Head of caudate nucleus (tissue), 42 donors: ENCODE measurements at places on chromosomes 12 and 14.
A peak's percentile ranks its signal among the peaks of the same experiment; 100 is the strongest.

DNA sequence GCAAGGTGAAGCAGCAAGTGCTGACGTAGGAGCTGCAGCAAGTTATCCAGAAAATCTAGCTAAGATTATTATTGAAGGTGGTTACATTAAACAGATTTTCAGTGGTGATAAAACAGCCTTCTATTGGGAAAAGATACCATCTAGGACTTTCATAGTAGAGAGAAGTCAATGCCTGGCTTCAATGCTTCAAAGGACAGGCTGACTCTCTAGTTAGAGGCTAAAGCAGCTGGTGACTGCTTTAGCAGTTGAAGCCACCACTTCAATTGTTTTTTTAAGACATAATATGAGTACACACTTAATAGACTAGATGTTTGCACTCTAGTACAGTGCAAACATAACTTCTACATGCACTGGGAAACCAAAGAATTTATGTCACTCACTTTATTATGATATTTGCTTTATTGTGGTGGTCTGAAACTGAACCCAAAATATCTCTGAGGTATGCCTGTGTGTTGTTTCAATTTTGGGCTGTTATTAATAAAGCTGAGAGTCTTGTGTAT, 1026.9 kb upstream of the FOXG1 start:
- DNase-seq, result no peak

DNA sequence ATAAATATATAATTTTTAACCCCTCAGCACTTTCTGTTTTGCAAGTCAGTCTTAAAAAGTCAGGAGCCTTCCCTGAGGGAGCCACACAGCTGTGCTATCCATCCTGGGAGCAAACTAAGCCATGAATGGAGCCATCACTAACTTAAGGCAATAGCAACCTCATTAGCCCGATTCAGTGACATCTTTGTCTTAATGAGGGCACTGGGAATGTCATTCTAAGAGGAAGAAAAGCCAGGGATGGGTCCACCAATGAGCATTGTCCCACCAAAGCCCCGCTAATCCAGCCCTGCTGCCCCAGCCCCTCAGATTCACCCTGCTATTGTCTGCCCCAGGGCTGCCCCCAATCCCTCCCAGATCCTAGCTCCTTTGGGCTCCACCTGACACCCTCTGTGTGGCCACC, 19.5 kb downstream of the GSC start:
- DNase-seq, result no peak

DNA sequence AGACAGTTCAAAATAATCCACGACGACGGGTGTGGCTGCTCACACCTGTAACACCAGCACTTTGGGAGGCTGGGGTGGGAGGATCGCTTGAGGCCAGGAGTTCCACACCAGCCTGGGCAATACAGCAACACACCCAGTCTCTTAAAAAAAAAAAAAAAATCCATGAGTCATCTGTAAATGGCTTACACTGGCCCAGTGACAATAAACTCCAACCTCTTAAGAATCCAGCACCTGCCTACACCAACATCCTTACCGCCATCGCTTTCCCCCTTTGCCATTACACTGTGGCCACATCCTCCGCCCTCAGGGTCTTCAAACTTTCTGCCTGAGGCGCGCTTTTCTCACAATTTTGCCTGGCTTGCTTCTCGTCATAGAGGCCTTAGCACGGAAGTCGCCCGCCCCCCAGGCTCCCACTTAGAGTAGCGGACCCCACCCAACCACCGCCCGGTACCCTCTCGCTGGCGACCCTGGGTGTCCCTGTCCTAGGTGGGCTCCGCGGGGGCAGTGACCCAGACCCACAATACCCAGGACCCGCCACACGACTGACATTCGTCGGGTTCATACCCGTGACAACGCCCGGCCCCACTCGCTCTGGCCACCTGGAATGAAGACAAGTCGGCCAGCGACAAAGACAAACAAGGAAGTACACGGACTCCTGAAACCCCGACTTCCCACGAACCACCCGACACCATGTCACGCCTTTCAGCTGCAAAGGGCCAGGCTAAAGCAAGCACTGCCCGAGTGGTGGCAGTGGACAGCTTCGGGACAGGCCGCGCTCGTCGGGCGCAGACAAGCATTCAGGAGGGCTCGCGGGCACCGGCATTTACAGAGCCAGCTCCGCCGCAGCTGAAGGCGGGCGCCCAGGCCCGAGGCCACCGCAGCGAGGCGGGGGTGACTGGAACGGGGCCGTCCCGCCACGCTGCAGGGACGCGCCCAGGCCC, 636 bp downstream of the GOLGA3 start:
- DNase-seq, result no peak

- no peak for DNase-seq
Observed at GRCh38 chr14:91261115-91261514, 16.6 kb upstream of the GPR68 start.

DNA sequence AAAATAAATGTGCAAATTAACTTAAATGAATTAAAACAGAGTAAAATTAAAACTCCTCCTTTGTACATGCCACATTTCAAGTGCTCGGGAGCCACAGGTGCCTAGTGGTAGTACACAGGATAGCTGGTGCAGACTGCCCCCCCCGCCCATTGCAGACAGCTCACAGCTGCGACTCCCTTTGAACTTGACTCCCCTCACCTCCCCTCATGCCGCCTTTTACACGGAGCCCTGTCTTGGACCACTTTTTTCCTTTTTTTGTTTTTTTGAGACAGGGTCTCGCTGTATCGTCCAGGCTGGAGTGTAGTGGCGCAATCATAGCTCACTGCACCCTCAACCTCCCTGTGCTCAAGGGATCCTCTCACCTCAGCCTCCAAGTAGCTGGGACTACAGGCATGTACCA, 11.5 kb downstream of the SETD1B start:
- no peak for DNase-seq

- no peak for DNase-seq
Observed at GRCh38 chr12:122932207-122932606, 34.1 kb downstream of the ABCB9 start.

GRCh38 chr12:64389154-64389553, 1.4 kb downstream of the C12orf56 start:
- no peak for DNase-seq

GRCh38 chr12:32398181-32398580, 1.2 kb upstream of the FGD4 start:
- DNase-seq, result no peak

- DNase-seq, result no peak
Observed at GRCh38 chr14:104250175-104250574, 111.8 kb downstream of the KIF26A start.

GRCh38 chr12:96334502-96334901, 65.7 kb downstream of the CDK17 start:
- no peak for DNase-seq

- DNase-seq, result no peak
Observed at GRCh38 chr14:105968291-105968690, 441.9 kb downstream of the TMEM121 start.

DNA sequence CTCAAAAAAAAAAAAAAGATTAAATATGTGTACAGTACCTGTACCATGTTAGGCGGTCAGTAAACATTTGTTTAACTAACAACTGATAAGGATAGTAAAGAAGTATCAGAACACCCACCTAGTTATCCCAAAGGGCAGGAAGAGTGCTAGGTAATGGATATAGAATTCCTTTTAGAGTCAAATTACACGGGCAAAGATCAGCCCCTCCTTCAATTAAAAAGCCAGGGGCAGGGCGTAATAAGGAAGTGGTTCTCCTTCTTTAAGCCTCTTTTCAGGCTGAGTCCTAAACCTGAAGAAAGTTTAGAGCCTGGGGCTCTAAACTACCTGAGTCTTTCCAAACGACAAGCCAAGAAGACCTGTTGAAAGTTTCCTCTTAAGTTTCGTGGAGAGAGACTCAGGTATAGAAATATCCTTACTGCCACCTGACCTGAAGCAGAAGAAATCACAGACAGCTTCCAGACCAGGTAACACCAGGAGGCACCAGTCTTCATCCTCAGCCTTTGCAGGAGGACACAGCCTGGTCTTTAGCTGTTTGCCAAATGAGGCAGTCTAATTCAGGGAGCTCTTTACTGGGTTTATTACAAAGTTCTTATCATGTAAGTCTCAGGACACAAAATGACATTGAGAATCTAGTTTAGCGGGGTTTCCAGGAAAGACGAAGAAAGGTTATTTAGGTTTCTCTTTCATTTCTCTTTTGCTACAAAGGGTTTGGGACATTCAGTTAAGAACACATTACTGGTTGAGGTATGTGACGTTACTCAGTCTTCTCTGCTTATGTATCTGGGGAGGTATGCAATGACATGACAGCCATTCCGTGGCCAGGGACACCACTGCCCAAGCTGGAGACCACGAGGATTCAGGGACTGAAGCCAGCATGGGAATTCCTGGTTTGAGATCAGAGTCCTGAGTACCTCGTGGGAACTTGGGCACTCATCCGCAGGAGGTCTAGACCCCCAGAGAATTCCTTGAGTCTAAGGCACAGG, at the start of gene BCL2L14:
TSS of gene BCL2L14 (plus strand) at position 266 of the 983 bp plus-strand sequence. CDS start 8,367 bp downstream, outside the sequence.
- DNase-seq, result no peak

DNA sequence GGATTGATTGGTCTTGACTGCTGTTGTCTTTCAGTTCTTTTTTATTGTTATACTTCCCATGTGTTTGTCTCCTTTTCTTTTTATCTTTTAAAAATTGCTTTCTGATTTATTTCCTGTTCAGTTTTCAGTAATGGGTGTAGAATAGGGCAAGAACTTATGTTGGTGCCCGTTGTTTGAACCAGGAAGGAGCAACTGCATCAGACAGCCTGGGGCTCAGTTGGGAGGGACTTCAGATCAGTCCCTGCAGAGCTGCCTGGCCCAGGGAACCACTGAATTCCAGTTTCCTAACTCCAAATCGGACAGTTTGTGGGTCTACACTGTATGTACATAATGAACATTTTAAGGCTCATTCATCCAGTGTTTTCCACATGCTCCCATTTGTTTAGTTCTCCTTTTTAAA, 64.9 kb downstream of the FBXO34 start:
- no peak for DNase-seq

- DNase-seq, result no peak
Observed at GRCh38 chr12:12755923-12756322, 29.5 kb upstream of the APOLD1 start.

- DNase-seq, result peak; percentile 38
Observed at GRCh38 chr14:33676135-33676566, 274.7 kb downstream of the EGLN3 start.

- no peak for DNase-seq
Observed at GRCh38 chr12:91630596-91631293, 448.1 kb upstream of the DCN start.

GRCh38 chr12:13198876-13199275, 2.4 kb downstream of the EMP1 start:
- no peak for DNase-seq

GRCh38 chr12:44509471-44509870, 366.6 kb downstream of the NELL2 start:
- no peak for DNase-seq
